ENCODE measurements at places on chromosomes 11 and 22.

- H3K36me3 ChIP-seq: no peaks in the 10 kb centered on the region
- DNase-seq: no peak
- H3K27me3 ChIP-seq: no peaks in the 10 kb centered on the region
- no peak overlapping the region for H3K4me3 ChIP-seq
- H3K4me1 ChIP-seq: no peaks in the 10 kb centered on the region
- no peak overlapping the region for H3K27ac ChIP-seq
Observed at GRCh38 chr11:15967966-15968365, 388.4 kb downstream of the SOX6 start.

- H3K27ac ChIP-seq: no peak overlapping the region
- peaks cover 37% of the 10 kb centered on the region for H3K36me3 ChIP-seq
Observed at GRCh38 chr11:61297746-61298145, 2.6 kb upstream of the VWCE start.

- no peaks in the 10 kb centered on the region for H3K4me1 ChIP-seq
- H3K4me3 ChIP-seq: no peak overlapping the region
- H3K27me3 ChIP-seq: no peaks in the 10 kb centered on the region
- no peak for DNase-seq
- H3K36me3 ChIP-seq: peaks cover 12% of the 10 kb centered on the region
Observed at GRCh38 chr11:107337917-107338316, 119.7 kb downstream of the CWF19L2 start.

DNA sequence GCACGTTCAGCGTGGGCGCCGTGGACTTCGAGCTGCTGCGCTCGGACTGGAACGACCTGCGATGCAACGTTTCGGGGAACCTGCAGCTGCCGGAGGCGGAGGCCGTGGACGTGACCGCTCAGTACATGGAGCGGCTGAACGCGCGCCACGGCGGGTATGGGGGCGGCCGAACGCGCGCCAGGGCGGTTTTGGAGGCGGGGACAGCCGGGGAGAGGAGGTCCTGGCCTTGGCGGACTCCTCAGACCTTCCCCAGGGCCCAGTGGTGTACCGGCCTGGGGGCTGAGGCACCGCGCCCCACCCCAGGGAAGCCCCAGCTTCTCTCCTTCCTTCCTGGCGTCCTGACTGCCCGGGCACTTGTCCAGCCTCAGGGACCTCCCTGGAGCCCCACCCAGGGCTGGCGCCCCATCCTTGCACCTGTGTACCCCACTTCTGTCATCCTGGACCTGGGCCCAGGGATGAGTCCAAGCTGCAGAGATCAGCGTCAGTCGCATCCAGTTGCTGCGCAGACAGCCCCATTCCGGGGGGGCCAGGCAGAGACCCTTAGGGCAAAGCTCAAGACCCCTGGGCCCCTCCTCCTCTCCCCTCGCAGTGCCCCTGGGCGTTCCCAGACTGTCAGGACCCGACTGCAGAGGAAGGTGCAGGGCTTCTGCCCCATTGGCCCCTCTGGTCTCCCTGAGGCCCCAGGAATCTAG is 8.0 kb downstream of the B4GALNT4 start:
- no peaks in the 10 kb centered on the region for H3K27me3 ChIP-seq
- H3K27ac ChIP-seq: no peak overlapping the region
- no peak overlapping the region for H3K4me3 ChIP-seq
- H3K36me3 ChIP-seq: no peaks in the 10 kb centered on the region
- no peaks in the 10 kb centered on the region for H3K4me1 ChIP-seq

DNA sequence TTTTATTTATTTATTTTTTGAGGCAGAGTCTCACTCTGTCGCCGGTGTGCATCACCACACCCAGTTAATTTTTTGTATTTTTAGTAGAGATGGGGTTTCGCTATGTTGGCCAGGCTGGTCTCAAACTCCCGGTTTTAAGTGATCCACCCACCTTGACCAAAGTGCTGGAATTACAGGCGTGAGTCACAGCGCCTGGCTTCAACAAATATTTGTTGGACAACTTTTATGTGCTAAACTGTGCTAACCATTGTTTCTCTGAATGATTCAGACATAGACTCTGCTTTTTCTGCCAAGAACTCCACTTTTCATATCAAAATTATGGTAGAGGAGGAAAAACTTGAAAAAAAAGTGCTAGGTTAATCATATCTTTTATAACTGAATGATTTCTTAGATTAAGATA is 36.3 kb downstream of the MMP7 start:
- no peaks in the 10 kb centered on the region for H3K4me1 ChIP-seq
- H3K4me3 ChIP-seq: no peak overlapping the region
- H3K27me3 ChIP-seq: no peaks in the 10 kb centered on the region

DNA sequence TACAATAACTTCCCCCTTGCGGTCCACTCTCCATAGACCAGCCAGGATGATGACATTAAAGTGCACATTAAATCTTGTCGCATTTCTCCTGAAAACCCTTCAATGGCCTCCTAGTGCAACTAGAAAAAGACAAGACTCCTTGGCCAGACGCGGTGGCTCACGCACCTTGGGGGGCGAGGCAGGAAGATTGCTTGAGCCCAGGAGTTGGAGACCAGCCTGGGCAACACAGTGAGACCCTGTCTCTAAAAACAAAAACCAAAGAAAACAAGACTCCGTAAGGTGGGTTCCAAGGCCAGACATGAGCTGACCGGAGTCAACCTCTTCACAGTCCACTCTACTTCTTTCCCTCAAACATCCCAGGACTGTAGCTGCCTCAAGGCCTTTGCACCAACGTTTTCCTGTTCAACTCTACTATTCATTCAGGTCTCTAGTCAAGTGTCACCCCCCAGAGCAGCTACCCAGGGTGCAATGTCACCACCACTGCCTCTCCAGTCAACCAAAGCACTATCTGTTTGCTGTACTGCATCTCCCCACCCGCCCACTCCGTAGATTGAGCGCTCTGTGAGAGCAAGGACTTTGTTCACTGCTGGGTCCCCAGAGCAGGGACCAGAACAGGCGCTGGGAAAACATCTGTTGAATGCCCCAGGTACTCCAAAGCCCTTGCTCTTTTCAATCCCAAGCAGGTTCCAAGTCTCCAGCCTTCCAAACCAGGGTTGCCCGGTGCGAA is 739 bp downstream of the ZMAT5 start:
- H3K27me3 ChIP-seq: no peaks in the 10 kb centered on the region
- H3K36me3 ChIP-seq: peaks cover 18% of the 10 kb centered on the region
- H3K4me1 ChIP-seq: peaks cover 9% of the 10 kb centered on the region
- H3K4me3 ChIP-seq: peak overlapping the region; percentile 86
- no peak for DNase-seq
- H3K27ac ChIP-seq: peak overlapping the region; percentile 82

DNA sequence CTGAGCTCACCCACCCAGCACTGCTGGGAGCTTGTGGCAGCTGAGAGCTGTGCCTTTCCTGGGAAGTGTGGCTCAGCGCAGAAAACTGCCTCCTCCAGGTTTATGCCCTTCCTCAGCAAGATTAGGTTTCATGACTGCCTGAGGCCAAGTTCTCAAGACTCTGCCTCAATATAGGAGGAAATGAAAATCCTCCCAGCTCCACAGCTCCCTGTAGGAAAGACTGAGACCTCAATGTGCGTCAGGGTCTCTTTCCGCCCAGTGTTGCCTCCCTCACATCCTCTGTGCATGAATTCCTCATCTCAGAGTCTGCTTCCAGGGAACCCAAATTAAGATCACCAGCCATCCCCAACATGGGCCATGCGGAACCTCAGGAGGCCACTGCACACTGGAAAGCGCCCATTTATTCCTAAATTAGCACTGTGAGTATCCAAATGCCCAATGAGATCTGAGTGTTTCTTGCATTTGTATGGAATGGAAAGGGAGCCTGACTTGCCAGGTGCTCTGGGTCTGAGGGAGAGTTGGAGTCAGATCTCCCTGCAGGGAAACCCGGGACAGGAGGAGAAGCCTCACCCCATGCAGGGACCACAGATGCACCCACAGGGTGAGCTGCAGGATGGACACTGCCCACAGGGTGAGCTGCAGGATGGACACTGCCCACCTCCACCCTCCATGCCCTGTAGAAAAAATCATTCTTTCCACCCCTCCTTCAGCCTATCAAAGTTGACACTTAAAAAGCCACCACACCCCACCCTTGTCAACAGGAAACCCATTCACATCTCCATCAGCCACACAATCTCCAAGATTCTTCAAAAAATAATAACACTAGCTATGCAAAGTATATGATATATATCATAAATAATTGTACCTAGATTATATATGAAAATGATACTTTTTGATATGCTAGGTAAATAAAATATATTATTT is 97.4 kb upstream of the IGLL5 start:
- no peak overlapping the region for H3K27ac ChIP-seq
- no peak overlapping the region for H3K4me3 ChIP-seq
- peaks cover 43% of the 10 kb centered on the region for H3K4me1 ChIP-seq
- no peaks in the 10 kb centered on the region for H3K27me3 ChIP-seq

GRCh38 chr11:74478877-74479731 is 11.8 kb upstream of the KCNE3 start:
- H3K27ac ChIP-seq: no peak overlapping the region
- no peaks in the 10 kb centered on the region for H3K36me3 ChIP-seq
- no peaks in the 10 kb centered on the region for H3K4me1 ChIP-seq
- H3K4me3 ChIP-seq: no peak overlapping the region

DNA sequence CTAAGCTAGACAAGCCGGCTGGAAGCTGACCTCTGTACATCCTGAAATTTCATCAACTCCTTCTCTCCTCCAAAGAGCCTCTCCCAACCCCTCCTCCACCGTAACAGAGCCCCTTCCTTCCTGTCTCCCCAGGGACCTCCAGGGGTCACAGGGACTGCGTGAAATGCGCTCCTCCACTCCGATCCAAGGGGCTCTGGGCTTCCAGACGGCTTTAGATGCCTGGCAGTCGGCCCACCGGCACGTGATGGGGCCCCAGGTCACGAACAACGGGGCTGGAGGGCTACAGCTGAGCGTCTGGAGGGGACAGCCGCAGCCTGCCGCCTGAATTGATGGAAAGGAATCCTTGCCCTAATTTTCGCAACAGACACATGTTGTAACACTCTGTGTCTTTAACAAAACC is 264.1 kb downstream of the MN1 start:
- DNase-seq: no peak
- H3K27ac ChIP-seq: no peak overlapping the region
- H3K4me1 ChIP-seq: no peaks in the 10 kb centered on the region
- H3K36me3 ChIP-seq: no peaks in the 10 kb centered on the region
- no peaks in the 10 kb centered on the region for H3K27me3 ChIP-seq

DNA sequence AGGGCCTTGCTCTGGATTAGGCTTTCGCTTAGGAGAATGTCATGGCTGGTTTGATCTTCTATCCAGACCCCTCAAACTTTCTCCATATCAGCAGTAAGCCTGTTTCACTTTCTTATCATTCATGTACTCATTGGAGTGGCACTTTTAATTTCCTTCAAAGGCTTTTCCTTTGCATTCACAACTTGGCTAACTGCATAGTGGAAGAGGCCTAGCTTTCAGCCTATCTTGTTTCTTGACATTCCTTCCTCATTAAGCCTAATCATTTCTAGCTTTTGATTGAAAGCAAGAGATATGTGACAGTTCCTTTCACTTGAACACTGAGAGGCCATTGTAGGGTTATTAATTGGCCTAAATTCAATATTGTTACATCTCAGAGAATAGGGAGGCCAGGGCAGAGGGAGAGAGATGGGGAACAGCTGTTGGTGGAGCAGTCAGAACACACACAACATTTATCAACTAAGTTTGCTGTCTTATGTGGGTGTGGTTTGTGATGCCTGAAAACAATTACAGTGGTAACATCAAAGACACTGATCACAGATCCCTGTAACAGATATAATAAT is 37.7 kb upstream of the APOBEC3A start:
- no peak overlapping the region for H3K27ac ChIP-seq
- H3K36me3 ChIP-seq: no peaks in the 10 kb centered on the region
- no peak for DNase-seq
- H3K4me3 ChIP-seq: no peak overlapping the region

- no peaks in the 10 kb centered on the region for H3K36me3 ChIP-seq
- no peaks in the 10 kb centered on the region for H3K27me3 ChIP-seq
- H3K27ac ChIP-seq: no peak overlapping the region
- DNase-seq: no peak
- no peaks in the 10 kb centered on the region for H3K4me1 ChIP-seq
- no peak overlapping the region for H3K4me3 ChIP-seq
Observed at GRCh38 chr11:19617696-19618523, 94.7 kb upstream of the NAV2 start.

- peak; percentile 48 for DNase-seq
- no peaks in the 10 kb centered on the region for H3K4me1 ChIP-seq
- no peak overlapping the region for H3K4me3 ChIP-seq
Observed at GRCh38 chr11:72091292-72091691, 10.6 kb downstream of the LRRC51 start.

DNA sequence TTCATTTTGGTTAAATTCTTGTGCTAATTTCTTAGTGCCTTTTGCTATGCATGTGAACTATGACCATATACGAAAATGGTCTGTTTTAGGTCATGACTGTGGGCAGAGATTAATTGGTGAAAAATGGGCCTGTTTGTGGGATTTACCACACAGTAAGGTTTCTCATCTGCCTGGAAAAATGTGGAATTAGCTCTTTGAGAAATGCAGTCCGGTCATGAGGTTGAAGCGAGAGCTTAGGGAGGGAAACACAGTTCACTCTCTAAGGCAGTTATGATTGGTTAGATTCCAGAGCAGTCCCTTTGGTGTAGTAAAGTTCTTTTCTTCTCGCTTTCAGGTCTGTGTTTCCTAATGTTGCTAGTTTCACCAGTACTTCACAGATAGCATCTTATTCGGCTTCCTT is 1.2 kb upstream of the PDE3B start:
- H3K4me3 ChIP-seq: no peak overlapping the region
- H3K27ac ChIP-seq: no peak overlapping the region
- no peaks in the 10 kb centered on the region for H3K36me3 ChIP-seq
- peaks cover 2% of the 10 kb centered on the region for H3K4me1 ChIP-seq
- no peaks in the 10 kb centered on the region for H3K27me3 ChIP-seq

DNA sequence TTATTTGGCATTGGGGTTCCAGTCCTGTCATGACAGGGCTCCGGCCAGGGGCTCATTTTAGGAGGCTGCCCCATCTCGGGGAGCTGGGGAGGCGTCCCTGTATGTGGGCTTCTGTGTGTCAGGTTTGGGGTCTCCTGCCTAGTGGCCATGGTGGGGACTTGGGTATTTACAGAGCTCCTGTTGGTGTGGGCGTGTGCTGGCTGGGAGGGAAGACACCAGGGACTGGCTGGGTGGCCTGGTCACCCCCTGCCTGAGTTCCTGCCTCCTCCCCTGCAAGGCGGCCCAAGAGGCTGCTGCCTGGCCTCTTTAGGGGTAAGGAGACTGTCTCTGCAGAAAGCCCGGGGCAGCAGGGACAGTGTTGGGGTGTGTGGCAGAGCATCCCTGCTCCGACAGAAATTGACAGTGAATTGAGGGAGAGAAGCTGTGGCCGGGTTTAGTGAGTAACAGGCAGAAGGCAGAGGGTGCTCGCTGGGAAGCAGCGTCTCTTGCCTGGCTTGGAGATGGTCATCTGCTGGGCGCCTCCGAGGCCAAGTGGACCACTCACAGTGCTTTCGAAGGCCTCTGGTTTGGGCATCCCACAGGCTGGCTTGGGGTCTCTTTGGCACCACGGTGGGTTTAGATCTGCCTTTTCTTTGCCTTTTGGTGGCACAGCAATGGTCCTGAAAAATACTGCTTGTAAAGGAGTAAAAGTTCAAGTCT is 40.3 kb upstream of the GRAMD4 start:
- no peak for DNase-seq
- no peaks in the 10 kb centered on the region for H3K36me3 ChIP-seq
- no peaks in the 10 kb centered on the region for H3K27me3 ChIP-seq
- H3K4me3 ChIP-seq: no peak overlapping the region
- peaks cover 24% of the 10 kb centered on the region for H3K4me1 ChIP-seq
- H3K27ac ChIP-seq: no peak overlapping the region

GRCh38 chr11:80727315-80727714 is 1286.5 kb upstream of the TENM4 start:
- H3K27ac ChIP-seq: no peak overlapping the region
- no peak overlapping the region for H3K4me3 ChIP-seq
- H3K27me3 ChIP-seq: no peaks in the 10 kb centered on the region
- H3K4me1 ChIP-seq: no peaks in the 10 kb centered on the region
